ENCODE measurements at places on chromosomes 11 and 22. TPM values are rescaled to one million over a fixed set of nuclear protein-coding genes. Genes with fewer than 3 reads are reported as not detected.

The PIK3C2A gene
- 27.9 TPM for polyA plus RNA-seq

DNA sequence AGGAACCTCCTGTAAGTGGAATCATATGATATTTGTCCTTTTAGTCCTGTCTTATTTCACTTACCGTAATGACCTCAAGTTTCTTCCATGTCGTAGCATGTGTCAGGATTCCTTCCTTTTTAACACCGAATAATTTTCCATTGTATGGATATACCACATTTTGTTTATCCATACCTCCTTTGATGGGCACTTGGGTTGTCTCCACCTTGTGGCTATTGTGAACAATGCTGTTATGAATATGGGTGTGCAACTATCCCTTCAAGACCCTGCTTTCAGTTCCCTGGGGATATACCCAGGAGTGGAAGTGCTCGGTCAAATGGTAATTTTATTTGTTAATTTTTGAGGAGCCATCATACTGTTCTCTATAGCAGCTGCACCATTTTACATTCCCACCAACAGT, 244.9 kb upstream of the BLID start:
- H3K4me3 ChIP-seq: no peak overlapping the region
- no peaks in the 10 kb centered on the region for H3K27me3 ChIP-seq
- no peaks in the 10 kb centered on the region for H3K36me3 ChIP-seq
- H3K4me1 ChIP-seq: no peaks in the 10 kb centered on the region
- H3K27ac ChIP-seq: no peak overlapping the region

DNA sequence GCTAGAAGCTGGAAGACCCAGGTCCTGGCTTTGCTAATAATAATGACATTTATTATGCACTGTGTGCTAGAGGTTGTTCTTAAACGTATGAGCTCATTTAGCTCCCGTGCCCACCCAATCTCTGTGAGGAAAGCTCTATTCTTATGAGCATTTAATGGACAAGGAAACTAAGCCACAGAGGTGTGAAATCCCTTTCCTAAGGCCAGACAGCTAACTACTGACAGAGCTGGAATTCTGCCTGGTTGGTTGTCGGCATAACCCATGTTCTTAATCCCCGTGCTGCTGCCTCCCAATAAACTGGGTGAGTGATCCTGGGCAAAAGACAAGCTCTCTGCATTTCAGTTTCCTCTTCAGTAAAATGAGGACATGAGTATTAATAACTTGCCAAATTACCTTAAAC, 49.4 kb downstream of the SNX19 start:
- DNase-seq: no peak
- no peaks in the 10 kb centered on the region for H3K27me3 ChIP-seq
- H3K27ac ChIP-seq: no peak overlapping the region
- peaks cover 10% of the 10 kb centered on the region for H3K4me1 ChIP-seq
- no peak overlapping the region for H3K4me3 ChIP-seq
- no peaks in the 10 kb centered on the region for H3K36me3 ChIP-seq

- peaks cover 18% of the 10 kb centered on the region for H3K27me3 ChIP-seq
- no peaks in the 10 kb centered on the region for H3K4me1 ChIP-seq
- DNase-seq: no peak
- no peak overlapping the region for H3K27ac ChIP-seq
- no peak overlapping the region for H3K4me3 ChIP-seq
- no peaks in the 10 kb centered on the region for H3K36me3 ChIP-seq
These were observed 140.7 kb upstream of the NAV2 start for GRCh38 chr11:19571906-19572305.

The HIC2 gene
- 1.5 TPM for polyA plus RNA-seq

Data from keratinocyte (primary cell).